ENCODE measurements at places on chromosomes 7 and 10.

GRCh38 chr10:78188446-78188845 lies 154.8 kb downstream of the RPS24 start:
- no peak for DNase-seq
- no peaks in the 10 kb centered on the region for H3K36me3 ChIP-seq
- H3K4me3 ChIP-seq, result no peak overlapping the region
- no peaks in the 10 kb centered on the region for H3K4me1 ChIP-seq

- no peaks in the 10 kb centered on the region for H3K36me3 ChIP-seq
- no peak overlapping the region for H3K27ac ChIP-seq
- H3K4me3 ChIP-seq, result no peak overlapping the region
- H3K4me1 ChIP-seq, result no peaks in the 10 kb centered on the region
- no peaks in the 10 kb centered on the region for H3K27me3 ChIP-seq
Observed at GRCh38 chr7:100007887-100008286, 7.5 kb upstream of the ZKSCAN1 start.

DNA sequence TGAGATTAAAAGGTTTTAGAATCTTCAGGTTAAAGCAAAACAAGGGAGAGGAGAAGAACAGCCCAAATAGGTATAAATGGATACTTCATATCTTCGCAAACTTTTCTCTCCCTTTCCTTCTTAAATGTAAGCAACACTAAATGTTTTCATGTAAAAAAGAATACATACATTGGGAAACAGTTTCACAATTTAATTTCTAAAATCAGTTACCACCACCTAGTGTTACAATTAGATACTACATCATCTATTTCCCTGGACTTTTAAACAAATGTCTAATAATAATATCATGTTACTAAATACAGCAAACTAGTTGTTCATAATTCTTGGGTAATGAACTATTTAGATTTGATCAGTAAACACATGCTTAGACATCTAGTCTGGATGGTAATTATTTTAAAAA lies 35.8 kb downstream of the MINDY3 start:
- no peak overlapping the region for H3K27ac ChIP-seq
- peak; percentile 47 for DNase-seq
- no peaks in the 10 kb centered on the region for H3K27me3 ChIP-seq
- no peaks in the 10 kb centered on the region for H3K36me3 ChIP-seq
- no peak overlapping the region for H3K4me3 ChIP-seq
- H3K4me1 ChIP-seq, result no peaks in the 10 kb centered on the region

- H3K4me1 ChIP-seq, result no peaks in the 10 kb centered on the region
- peaks cover 32% of the 10 kb centered on the region for H3K36me3 ChIP-seq
- DNase-seq, result no peak
Observed at GRCh38 chr10:72234560-72235095, 18.6 kb upstream of the ASCC1 start.

- no peaks in the 10 kb centered on the region for H3K36me3 ChIP-seq
- no peak overlapping the region for H3K4me3 ChIP-seq
- H3K27me3 ChIP-seq, result no peaks in the 10 kb centered on the region
- H3K27ac ChIP-seq, result no peak overlapping the region
- no peaks in the 10 kb centered on the region for H3K4me1 ChIP-seq
Observed at GRCh38 chr7:19617901-19618300, 90.9 kb downstream of the POLR1F start.

- H3K36me3 ChIP-seq, result no peaks in the 10 kb centered on the region
- no peak overlapping the region for H3K27ac ChIP-seq
- no peaks in the 10 kb centered on the region for H3K4me1 ChIP-seq
- no peak overlapping the region for H3K4me3 ChIP-seq
- DNase-seq, result no peak
- H3K27me3 ChIP-seq, result no peaks in the 10 kb centered on the region
Observed at GRCh38 chr10:31204090-31204489, 114.9 kb upstream of the ZEB1 start.

DNA sequence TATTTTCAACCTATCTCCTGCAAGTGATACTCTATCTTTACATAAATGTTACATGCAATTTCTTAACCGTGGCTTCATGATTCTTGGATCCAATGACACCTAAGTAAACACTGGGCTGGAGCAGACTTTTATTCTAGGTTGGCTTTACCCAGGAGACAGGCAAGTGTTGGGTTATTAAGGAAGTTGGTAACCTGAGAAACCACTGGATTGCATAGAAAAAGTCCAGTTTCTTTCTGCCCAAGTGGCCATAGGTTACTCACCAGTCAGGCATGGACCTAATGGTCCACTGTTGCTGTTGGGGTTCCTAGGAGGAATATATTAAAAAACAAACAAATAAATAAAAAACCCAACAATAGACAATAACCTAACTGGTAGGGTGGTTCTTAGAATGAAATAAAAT lies 112.8 kb downstream of the SEMA3D start:
- no peak overlapping the region for H3K27ac ChIP-seq
- no peaks in the 10 kb centered on the region for H3K27me3 ChIP-seq
- DNase-seq, result peak; percentile 6
- H3K36me3 ChIP-seq, result no peaks in the 10 kb centered on the region

- no peaks in the 10 kb centered on the region for H3K27me3 ChIP-seq
- DNase-seq, result peak; percentile 84
- H3K4me1 ChIP-seq, result no peaks in the 10 kb centered on the region
- no peaks in the 10 kb centered on the region for H3K36me3 ChIP-seq
- 0 out of 2 replicates have a peak overlapping the region, but pooled peaks have one; percentile 31 for H3K27ac ChIP-seq
Observed at GRCh38 chr7:80307227-80307856, 172.7 kb downstream of the GNAI1 start.

DNA sequence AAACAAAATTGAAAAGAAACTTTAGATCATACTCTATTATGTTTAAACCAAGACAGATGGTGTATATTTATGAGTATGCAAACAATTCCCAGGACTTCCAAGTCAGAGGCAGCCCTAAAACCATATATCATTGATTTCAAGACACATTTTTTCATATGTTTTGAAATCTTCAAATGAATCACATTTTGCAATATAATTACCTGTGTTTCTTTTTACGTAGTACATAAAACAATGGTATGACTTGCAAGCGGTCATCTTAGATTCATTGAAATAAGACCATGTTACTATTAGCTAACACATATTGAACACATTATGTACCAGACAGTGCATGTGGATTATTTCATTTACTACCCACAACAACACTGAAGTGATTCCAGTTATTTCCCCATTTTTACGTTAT lies 14.9 kb downstream of the SMURF1 start:
- no peaks in the 10 kb centered on the region for H3K36me3 ChIP-seq
- H3K27ac ChIP-seq, result peak overlapping the region; percentile 99
- DNase-seq, result peak; percentile 14
- no peaks in the 10 kb centered on the region for H3K27me3 ChIP-seq
- peaks cover 53% of the 10 kb centered on the region for H3K4me1 ChIP-seq

GRCh38 chr7:6559896-6560295 lies 8.6 kb upstream of the GRID2IP start:
- H3K4me1 ChIP-seq, result no peaks in the 10 kb centered on the region
- H3K27ac ChIP-seq, result no peak overlapping the region
- DNase-seq, result no peak
- no peaks in the 10 kb centered on the region for H3K27me3 ChIP-seq

DNA sequence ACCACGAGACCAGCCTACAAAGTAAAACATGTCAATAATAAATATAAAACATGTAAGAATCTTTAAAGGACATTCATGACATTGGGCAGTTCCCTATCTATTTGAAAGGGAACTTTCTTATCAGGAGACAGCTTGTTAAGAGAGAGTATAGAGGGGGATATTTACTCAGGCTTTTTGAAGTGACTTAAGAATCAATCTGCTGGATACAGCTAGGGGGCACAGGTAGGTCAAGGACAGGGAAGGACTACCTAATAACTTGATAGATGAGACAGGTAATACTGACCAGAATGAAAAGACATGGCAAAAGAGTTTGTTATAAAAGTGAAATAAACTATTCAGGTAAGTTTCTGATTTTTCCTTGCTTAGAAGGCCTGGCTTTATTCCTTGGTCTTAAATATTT lies 21.8 kb upstream of the LRRD1 start:
- DNase-seq, result no peak
- no peaks in the 10 kb centered on the region for H3K4me1 ChIP-seq
- peaks cover 52% of the 10 kb centered on the region for H3K36me3 ChIP-seq

DNA sequence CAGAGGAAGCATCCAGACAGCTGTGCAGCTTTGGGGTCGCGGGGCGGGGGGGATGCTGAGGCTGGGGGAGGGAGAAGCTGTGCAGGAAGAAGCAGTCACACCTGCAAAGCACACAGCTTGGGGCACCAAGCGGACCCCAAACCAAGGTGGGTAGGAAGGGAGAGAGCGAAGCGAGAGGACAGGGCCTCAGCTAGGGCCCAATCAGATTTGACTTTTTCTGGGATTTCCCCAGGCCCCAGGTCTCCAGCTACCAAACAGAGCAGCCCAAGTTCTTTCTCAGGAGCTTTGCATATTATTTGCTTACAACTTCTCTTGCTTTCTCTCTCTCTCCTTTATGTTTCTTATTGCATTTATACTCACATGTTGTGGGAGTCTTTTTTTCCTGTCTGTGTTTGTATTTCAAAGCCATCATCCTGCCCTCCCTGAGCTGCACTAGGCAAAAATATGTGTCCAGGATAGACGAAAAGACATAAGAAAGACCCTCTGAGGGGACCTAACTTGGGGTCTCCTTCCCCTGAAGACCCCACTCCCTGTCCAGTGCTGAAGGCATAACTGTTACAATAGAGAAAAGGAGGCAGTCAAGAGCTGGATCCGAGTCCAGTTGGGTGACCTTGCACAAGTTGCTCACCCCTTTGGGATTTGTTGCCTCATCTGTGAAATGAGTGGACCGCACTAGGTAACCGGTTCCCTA lies 50.6 kb upstream of the SMNDC1 start:
- peaks cover 52% of the 10 kb centered on the region for H3K4me1 ChIP-seq
- H3K4me3 ChIP-seq, result no peak overlapping the region
- no peaks in the 10 kb centered on the region for H3K36me3 ChIP-seq
- no peak overlapping the region for H3K27ac ChIP-seq

DNA sequence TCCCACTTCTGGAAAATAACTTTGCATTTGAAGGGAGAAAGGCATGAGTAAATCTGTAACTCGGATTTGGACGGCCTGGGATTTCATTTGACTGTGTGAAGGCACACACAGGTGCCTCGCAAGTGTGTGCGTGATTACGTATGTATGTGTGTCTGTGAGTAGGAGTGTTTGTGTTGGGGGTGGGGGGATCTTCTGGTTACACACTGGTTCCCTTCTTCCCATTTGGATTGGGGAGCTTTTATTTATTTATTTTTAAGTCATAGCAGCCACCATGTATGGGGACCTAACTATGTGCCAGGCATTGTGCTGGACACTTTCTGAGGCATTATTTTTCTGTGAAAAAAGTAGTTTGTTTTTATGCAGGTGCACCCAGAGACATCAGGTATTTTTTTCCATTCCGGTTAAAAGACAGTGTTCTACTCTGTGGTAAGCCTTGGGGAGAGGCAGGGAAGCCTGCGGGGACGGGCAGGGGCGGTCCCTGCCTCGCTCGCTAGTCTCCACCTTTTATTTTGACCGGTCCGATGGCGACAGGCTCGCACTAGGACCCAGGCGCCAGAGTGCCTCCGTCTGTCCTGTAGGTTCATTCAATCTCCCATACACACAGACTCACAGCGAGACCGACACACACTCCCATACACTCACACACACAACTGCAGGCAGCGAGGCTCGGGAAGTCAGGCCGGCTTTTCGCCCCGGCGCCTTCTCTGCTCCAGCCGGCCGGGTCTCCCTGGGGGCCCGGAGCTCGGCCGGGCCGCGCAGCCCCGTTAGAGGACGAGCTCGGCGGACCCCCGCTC lies at the start of gene MXI1:
MXI1 (plus strand) TSS at position 595 of the 794 bp plus-strand sequence. CDS start 204 bp downstream, outside the sequence.
- no peaks in the 10 kb centered on the region for H3K27me3 ChIP-seq
- peak; percentile 92 for DNase-seq
- H3K4me3 ChIP-seq, result peak within 1 kb of the TSS; percentile 90

DNA sequence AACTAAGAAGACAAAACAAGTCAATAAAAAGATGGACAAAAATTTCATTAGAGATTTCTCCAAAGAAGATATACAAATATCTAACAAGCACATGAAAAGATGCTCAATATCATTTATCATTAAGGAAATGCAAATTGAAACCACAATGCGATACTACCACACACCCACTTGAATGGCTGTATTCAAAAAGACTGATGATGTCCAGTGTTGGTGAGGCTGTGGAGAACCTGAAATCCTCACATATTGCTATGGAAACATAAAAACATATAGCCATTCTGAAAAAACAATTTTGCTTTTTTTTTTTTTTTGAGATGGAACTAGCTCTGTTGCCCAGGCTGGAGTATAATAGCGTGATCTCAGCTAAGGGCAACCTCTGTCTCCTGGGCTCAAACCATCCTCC lies 124.1 kb upstream of the LAMB4 start:
- H3K4me3 ChIP-seq, result no peak overlapping the region
- DNase-seq, result no peak
- H3K36me3 ChIP-seq, result no peaks in the 10 kb centered on the region
- no peak overlapping the region for H3K27ac ChIP-seq
- no peaks in the 10 kb centered on the region for H3K27me3 ChIP-seq

DNA sequence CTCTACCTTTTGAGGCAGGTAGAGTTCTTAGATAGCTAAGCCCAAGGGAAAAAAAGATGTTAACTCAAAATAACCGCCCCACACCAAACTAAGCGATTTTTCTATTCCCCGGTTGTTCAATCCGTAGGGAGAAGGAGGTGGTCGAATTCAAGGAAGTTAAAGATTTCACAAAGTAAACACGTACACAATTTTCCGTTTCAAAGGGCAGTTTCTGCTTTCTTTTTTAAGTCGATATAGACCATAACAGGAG lies 842 bp downstream of the KBTBD2 start:
- peak overlapping the region; percentile 97 for H3K27ac ChIP-seq
- no peaks in the 10 kb centered on the region for H3K27me3 ChIP-seq
- peak overlapping the region; percentile 93 for H3K4me3 ChIP-seq
- no peak for DNase-seq
- H3K36me3 ChIP-seq, result no peaks in the 10 kb centered on the region

GRCh38 chr7:134710854-134711624 lies 64.4 kb downstream of the BPGM start:
- H3K4me3 ChIP-seq, result no peak overlapping the region
- no peaks in the 10 kb centered on the region for H3K36me3 ChIP-seq
- H3K27me3 ChIP-seq, result no peaks in the 10 kb centered on the region

DNA sequence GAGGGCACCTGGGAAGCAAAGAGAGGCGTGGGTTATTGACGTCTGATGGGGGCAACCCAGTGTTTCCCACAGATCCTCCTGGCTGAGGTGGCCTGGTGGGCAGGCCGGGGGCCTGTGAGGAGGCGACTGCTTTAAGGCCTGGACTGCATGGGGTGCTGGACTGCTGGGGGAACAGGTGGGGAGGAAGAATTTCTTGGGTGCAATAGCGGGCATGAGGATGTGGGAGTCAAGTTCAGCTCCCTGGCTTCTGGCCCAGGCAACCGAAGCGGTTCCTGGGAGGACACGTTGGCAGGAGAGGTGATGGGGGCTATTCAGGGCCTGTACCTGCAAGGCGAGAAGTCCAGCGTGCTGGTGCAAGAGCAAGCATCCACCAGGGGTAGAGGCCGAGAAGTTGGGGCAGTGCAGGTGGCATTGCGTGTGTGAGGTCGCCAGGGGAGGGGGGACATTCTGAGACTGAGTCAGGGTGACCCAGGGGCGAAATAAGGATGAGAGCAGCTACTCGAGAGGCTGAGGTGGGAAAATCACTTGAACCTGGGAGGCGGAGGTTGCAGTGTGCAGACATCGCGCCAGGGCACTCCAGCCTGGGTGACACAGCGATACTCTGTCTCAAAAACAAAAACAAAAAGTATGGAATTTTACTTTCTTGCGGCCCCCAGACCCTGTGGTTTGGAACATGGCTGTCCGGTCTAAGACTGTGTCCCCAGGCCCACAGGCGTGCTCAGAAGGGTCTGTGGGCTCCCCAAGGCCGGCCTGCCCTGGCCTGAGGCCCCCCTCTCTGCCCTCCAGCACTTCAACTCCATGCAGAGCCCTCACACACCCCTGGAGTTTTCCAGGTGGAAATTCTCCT lies 53.6 kb upstream of the ELN start:
- H3K36me3 ChIP-seq, result no peaks in the 10 kb centered on the region
- no peak overlapping the region for H3K4me3 ChIP-seq
- peaks cover 25% of the 10 kb centered on the region for H3K4me1 ChIP-seq

Measured in GM23248 (cell line).